ENCODE measurements at places on chromosomes 16 and 17.

DNA sequence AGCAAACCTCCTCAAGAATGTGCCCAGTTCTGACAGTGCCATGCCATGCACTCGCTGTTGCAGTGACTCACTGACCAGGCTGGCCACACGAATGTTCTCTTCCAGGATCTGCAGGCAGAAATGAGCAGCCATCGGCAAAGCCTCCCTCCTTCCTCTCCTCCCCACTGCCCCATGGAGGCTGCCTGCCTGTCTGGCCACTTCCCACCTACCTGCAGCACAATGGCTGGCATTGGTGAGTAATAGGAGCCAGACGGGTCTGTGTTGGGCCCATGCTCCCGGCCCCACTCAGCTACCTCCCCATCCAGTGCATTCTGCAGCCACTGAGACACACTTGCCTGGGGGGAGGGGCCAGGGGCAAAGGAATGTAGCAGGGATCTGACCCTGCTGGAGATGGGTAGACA lies 2.8 kb upstream of the MATCAP1 start:
- DNase-seq, result no peak

DNA sequence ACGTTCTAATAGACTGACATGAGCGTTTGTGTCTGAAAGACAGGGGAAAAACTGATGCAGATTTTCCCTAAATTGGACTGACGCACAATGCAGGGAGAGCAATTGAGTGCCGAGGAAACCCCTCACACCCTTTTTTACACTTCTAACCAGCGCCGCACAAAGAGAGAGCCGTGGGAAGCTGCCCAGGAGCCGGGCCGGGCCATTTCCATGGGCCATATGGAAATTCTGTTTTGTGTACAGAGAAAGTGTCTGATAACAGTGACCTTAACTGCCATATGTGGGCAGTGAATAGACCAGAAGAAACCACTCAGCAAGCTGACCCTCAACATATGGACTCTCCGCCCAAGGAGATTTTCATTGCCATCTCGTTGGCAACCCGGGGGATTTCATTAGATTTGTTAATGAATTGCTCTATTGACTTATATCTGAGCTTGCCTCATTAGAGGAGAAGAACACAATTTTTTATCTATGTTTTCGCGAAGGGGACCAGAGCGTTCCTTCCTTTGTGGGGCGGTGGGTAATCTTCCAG lies 225.9 kb upstream of the IRX3 start:
- DNase-seq, result no peak

GRCh38 chr16:29117631-29118030 lies 132.8 kb downstream of the LAT start:
- DNase-seq, result no peak

- peak; percentile 70 for DNase-seq
Measured at GRCh38 chr17:36463916-36464764, 22.3 kb upstream of the ZNHIT3 start.

DNA sequence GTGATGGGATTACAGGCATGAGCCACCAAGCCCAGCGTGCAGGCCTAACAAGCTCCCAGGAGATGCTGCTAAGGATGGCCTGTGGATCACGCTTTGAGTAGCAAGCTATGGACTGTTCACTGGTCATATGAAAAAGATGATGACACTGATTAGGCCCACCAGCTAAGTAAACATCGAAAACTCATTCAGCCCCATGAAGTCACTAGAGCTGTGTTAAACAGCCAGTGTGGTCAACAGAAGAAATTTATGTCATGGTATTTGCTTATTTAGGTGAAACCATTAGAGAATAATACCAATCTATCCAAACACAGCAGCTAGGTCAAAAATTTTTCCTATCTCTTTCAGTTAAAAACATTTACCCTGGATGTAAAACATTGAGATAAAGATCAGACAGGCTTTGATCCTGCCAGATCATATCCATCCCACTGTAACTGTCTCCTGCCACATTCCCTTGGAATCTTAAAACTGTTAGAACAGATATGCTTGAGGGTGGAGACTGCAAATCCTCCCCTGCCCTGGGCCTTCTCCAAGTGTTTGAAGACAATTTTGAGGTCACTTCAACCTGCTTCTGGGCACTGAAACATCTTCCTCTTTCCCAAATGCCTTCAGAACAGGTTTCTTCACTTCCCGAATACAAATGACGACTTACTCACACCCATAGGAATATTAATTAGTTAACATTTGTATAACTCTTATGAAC lies 30.9 kb downstream of the HOXB1 start:
- no peak for DNase-seq

- DNase-seq, result peak; percentile 44
Measured at GRCh38 chr16:29900102-29900887, at the start of gene ASPHD1. Gene ASPHD1 (plus strand): TSS chr16:29900488. CDS start chr16:29900972, 484 bp downstream.

DNA sequence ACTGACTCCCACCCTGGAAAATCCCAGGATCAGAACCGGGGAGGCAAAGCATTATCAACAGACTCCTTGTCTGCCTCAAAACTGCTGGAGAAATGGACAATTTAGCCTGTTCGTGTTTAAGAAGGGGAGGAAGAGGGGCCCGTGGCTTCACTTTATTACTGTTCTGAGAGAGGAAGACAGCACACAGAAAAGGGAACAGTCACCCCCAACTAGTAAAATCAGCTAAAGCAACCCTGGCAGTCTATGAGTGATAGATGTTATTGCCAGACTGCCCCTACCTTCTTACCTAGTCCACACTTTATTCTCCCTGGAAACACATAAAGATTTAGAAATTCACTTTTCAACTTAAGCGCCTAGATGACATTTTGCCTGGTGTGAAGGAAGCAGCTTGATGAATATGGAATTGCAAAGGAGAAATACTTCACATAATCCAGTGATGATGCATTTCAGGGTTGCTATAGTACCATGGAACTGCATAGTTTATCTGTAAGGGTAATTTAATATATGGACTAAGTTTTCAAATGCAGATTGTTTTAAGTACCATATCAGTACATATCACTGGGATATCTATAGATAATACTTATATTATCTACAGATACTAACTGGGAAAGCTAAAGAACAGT lies 36.9 kb upstream of the TRAP1 start:
- no peak for DNase-seq

GRCh38 chr16:84312783-84313382 lies 18.2 kb downstream of the WFDC1 start:
- DNase-seq, result no peak

DNA sequence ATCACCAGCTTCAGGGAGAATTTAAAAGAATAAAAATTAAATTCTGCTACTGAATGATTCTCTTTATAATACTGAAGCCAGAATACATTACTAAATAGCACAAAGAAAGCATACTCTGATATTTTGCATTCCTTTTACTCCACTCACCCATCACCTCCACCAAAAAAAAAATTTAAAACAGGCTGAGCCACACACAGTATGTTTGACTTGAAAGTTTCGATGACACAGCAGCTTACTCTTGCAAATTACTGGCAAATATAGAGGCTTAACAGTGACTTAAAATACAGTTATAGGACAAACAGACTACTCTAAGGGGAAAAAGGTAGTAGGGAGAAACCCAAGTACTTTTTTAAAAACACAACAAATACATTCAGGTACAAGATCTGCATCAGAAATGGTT lies 39.2 kb downstream of the GPATCH8 start:
- no peak for DNase-seq

GRCh38 chr17:59783221-59784047 lies 76.0 kb downstream of the VMP1 start:
- no peak for DNase-seq

DNA sequence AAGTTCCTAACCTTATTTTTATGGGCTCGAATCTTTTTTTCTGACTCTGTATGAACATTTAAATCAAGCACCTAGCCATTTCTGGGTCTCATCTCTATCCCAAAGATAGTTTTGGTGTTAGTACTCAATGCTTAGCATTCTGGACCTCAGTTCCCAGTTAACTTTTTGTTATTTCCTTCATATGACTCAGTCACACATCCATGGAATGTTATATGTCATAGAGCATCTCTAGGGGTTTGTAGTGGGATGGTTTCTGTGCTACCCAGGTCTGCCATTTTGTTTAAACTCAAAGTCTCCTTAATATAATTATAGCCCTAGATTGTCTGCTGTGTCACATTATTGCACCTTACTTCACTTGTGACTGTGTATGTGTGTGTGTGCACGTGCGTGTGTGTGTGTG lies 90.1 kb downstream of the EFCAB13 start:
- DNase-seq, result no peak

DNA sequence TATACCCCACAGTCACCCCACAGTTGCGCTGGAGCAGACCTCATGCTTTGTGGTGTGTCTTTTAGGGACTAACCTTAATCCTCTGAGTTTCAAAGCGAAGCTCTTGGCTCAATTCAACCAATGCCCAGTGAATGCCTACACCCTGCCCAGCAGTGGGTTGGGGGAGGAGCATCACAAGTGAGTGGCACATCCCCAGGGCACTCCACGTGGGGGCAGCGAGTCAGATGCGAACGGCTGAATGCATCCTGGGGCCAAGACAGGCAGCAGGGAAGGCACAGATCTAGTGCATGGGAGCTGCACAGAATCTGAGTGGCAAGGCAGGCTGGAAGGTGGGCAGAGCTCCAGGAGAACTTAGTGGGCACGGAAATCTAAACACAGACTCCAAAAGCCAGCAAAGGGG lies 39.2 kb downstream of the IFT140 start:
- DNase-seq, result no peak

- DNase-seq, result no peak
Measured at GRCh38 chr17:50266384-50267073, 7.7 kb upstream of the TMEM92 start.

- no peak for DNase-seq
Measured at GRCh38 chr16:19532601-19533000, 8.9 kb downstream of the CCP110 start.

DNA sequence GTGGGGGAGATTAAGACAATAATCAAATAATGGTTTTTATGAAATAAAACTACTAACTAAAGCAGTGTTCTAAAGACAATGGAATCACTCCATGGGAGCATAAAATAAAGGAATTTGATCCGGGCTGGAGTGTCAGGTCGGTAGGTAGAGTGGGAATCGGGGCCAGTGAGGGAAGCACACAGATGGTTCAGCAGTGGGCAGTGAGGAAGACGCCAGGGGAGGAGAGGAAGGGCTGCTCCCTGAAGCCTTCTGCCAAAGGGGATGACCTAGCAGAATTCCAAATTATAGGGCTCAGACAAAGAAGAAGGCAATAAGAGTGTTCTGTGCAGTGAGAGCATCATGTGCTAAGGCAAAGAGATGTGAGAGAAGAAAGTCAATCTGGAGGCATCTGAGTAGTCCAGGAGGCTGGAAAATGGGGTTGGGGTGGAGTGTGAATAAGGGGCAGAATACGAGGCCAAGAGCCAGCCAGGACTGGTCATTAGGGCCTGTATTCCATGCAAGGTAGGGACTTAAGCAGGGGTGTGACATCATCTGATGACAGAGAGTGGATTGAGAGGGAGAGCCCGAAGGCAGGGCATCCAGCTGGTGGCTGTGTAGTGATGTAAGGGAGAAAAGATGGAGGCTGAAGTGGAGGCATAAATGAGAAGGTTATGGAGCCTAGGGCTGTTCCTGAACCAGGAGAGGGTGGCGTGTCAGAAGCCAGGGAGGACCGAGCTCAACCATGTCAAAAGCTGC lies 137.6 kb downstream of the COPRS start:
- DNase-seq, result no peak

GRCh38 chr17:66172691-66173223 lies 19.2 kb downstream of the CEP112 start:
- DNase-seq, result no peak

DNA sequence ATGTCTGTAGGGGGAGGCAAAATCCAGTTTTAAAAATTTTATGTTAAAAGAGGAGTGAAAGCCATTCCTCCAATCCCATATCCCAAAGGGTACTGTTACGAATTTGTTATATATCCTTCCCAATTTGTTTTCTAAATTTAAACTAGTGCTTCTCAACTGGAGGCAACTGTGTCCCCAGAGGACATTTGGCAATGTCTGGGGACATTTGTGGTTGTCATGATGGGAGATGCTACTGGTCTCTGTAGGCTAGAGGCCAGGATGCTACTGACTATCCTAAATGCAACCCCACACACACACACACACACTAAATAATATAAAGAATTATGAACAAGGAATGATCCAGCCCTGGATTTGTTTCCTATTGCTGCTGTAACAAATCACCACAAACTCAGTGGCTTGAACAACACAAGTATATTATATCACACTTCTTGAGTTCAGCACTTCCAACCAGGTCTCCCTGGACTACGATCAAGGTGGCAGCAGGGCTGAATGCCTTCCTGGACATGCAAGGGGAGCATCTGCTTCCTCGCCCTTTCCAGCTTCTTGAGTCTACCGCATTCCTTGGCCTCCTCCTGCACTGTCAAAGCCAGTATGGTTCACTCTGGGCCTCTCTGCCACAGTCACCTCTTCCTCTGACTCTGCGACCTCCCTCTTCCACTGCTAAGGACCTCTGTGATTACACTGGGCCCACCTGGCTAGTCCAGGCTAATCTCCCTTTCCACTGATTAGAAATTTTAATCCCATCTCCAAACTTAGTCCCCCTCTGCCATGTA lies 30.1 kb downstream of the ARHGAP17 start:
- no peak for DNase-seq

DNA sequence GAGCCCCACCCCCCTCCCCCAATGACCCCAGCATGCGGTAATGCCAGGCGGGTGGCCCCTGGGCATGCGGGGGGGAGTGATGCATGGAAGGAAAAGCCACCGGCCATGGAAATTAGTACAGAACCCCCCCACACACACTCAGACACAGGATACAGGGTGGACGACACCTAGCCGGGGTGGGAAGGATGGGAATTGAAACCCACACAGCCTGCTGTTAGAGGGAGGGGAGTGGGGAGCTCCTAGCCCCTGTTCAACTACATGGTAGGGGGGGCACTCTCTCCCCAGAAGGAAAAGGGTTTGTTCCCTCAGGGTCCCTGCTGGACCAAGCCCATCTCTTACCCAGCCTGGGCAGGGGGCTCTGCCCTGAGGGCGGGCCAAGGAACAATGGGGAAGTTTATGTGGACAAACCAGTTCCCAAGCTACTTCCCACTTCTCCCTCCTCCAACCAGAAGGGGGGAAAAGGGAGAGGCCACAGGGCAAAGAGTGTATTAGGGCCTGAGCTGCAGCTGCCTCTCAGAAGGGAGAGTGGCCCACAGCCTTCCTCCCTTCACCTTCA lies 5.2 kb downstream of the TMUB2 start:
- DNase-seq, result no peak

GRCh38 chr17:69485251-69485661 lies 70.8 kb downstream of the MAP2K6 start:
- no peak for DNase-seq

DNA sequence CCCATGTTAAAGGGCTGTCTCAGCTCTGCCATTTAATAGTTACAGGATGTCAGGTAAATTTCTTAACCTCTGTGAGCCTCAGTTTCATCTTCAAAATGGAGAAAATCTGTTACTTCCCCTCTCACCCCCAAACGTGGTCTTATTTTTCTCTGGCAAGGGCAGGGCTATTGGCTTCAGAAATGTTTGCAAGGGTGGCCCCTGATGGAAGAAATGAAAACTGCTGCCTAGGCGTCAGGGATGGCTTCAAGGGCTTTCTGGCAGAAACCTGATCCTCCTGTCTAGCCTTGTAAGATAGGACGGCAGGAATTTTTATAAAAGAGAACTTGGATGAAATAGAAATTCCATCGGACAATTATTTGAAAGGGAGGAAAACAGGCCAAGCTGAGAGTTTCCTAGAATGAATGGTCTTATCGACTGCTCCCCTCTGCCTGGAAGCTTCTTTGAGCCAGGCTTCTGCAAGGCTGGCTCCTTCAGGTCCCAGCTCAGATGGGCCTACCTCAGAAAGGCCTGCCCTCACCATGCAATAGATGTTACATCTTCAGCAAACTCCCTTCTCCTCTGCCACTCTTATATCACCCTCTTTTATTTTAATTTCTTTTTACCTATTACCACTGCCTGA lies 43.0 kb upstream of the TANGO6 start:
- peak; percentile 68 for DNase-seq
